ENCODE measurements at places on chromosomes 2 and 18.

- DNase-seq, result no peak
Measured at GRCh38 chr2:241553981-241554380, 4.6 kb upstream of the BOK start.

DNA sequence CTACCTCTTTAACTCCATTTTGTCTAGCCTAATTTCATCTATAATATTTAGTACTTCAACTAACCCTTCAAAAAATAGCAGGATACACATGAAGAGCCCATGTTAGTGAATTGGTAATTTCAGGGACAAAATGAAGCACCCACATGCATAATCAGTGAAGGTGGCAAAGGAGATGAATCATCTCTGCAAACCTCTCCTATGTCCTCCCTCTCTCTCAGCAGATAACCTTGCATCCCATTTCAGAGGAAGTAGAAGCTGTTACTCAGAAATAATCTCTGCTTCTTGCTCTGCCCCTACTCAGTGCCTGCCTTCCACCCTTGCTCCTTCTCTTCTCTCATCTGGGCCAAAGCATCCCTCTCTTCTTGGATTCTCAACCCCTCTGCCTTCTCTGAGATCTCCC is 60.2 kb upstream of the CAVIN2 start:
- no peak for DNase-seq

- DNase-seq, result no peak
Measured at GRCh38 chr18:2510416-2510815, 60.9 kb downstream of the METTL4 start.

DNA sequence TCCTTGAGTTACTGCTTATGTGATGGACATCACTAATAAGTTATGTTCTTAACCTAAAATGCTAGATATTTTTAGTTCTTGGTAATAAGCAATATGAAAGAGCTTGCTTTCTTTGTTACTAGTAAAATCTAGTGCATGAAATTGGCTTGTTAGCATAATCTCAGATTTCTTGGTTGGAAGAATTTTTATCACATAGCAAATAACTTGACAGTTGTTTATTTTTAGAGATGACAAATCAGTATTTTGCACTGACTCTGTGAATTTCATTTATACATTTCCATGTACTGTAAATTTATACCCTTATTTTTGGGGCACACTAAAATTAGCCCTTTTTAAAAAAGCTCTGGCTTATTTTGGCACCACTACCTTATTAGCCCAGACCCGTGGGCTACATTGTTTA is 45.6 kb downstream of the LCLAT1 start:
- DNase-seq, result no peak

- no peak for DNase-seq
Measured at GRCh38 chr2:193963472-193964119, 1693.4 kb upstream of the SLC39A10 start.

DNA sequence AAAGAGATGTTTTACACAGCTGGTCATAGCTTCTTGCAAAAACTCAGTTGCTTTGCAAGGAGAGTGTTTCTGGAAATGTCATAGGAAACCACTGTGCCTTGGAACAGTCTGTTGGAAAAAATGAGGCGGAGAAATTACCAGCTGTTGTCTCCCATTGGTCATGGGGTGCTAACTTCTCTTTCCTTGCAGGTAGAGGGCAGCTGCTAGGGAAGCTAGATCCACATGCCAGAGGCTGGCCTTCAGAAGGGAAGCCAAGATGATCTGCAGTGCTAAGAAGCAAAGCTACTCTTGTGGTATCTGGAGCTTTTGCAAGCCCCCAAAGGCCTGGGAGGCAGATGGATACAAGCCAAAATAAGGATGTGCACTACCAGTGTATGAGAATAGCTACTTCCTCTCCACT is 34.8 kb upstream of the LAMA1 start:
- DNase-seq, result no peak

- no peak for DNase-seq
Measured at GRCh38 chr18:62399781-62400308, 74.7 kb downstream of the TNFRSF11A start.

GRCh38 chr18:51664236-51664635 is 466.8 kb upstream of the MEX3C start:
- DNase-seq, result no peak

DNA sequence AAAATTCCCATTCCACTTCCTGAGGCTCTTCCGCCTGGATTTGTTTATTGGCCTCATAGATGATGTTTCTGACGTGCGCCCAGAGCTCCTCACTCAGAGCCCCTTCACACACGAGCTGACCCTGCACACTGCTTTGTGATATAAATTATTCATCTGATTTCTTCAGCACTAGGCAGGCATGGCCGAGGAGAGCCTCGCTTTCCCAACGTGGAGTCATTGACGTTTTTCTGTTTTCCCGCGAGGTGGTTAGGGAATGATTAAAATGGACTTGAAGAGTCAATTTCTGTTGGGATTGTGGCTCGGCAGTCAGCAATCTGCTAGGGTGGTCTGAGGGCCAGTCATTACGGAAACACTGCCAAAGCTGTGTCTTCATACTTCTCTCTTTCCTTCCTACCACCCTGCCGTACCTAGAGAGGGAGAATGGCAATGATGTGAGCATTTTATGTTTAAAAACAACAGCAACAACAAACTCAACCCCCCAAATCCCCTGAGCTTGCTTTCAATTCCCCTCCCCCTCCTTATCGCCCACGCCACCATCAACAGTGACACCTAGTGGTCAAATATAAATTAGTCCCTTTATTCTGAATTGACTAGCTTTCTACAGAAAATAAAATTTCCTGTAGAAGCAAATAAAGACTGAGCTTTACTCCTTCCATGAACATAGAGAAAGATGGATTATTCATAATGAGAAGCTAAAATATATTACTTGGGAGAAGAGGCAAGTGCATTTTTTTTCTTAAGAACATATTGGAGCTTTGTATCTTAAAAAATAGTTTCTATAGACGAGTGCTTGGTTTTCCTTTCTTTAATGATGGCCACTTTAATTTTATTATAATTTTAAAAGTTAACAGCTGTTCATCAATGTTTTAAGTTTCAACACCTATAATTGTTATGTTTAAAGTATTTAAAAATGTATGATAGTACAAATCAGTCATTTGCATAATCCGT is 285.1 kb downstream of the MTX2 start:
- DNase-seq, result no peak

- DNase-seq, result no peak
Measured at GRCh38 chr18:5467671-5468070, 76.1 kb downstream of the EPB41L3 start.

DNA sequence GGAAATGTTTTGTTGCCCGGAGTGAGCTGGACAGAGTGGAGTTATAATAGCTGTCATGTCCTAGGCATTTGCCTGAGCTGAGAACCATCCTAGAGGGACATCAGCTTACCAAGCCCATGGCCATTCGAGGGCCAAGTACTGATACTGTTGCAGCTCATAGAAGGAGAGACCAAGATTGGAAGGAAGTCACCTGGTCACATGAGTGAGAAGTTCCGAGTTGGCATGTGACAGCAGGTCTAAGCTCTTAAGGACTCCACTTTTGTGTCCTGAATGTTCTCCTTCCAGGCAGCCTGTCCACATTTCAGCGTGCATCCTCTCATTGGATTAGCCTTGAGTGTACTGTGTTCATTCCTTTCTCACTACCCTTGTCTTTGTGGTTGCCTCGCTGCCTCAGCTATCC is 4.4 kb downstream of the FHOD3 start:
- DNase-seq, result no peak

Data from stimulated activated CD4-positive, alpha-beta T cell treated with anti-CD3 and anti-CD28 coated beads, Interleukin-15, amount 100 ng/mL, for 1 hour (primary cell).